ENCODE measurements at places on chromosomes 2 and 18.

GRCh38 chr2:190972846-190973245, 41.1 kb downstream of the STAT1 start:
- H3K4me3 ChIP-seq: no peak overlapping the region
- no peaks in the 10 kb centered on the region for H3K36me3 ChIP-seq
- H3K27me3 ChIP-seq: no peaks in the 10 kb centered on the region

DNA sequence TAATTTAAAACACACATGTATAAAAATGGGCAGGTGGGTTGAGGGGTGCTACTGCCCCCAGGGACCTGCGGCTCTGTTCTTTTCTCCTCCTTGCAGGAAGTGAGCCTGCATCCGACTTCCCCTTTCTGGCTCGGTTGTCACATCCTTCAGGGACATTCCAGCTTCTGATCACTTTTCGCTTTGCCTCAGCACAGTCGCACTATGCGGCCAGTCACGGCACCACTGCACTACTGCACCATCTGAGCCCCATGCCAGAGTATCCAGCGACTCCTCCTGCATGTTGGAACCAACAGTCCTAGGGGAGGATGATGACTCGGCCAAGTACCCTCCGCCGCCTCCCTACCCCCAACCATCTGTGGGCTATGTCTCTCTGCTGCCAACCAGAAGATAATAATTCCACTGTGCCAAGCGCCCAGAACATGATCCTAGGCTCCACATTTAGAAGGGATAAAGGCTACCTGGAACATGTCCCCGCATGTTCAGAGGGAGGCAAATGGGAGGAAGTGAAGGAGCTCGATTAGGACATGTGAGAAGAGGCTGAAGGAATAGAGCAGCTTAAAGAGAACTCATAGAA, 17.6 kb downstream of the CDC42EP3 start:
- no peak overlapping the region for H3K4me3 ChIP-seq
- H3K27ac ChIP-seq: peak overlapping the region; percentile 95
- H3K4me1 ChIP-seq: peaks cover 14% of the 10 kb centered on the region
- H3K36me3 ChIP-seq: no peaks in the 10 kb centered on the region
- no peak for DNase-seq
- H3K27me3 ChIP-seq: no peaks in the 10 kb centered on the region

GRCh38 chr2:1988594-1988993, 244.3 kb upstream of the PXDN start:
- no peaks in the 10 kb centered on the region for H3K27me3 ChIP-seq
- DNase-seq: no peak
- no peaks in the 10 kb centered on the region for H3K4me1 ChIP-seq
- H3K4me3 ChIP-seq: no peak overlapping the region

- no peak overlapping the region for H3K27ac ChIP-seq
- no peak for DNase-seq
These were observed 1.8 kb downstream of the RETREG2 start for GRCh38 chr2:219179601-219180465.

GRCh38 chr18:79742076-79742475, 55.7 kb upstream of the KCNG2 start:
- H3K27me3 ChIP-seq: no peaks in the 10 kb centered on the region
- no peak overlapping the region for H3K27ac ChIP-seq
- DNase-seq: no peak
- H3K4me1 ChIP-seq: no peaks in the 10 kb centered on the region
- H3K36me3 ChIP-seq: no peaks in the 10 kb centered on the region

GRCh38 chr2:202178346-202178958, 59.9 kb downstream of the SUMO1 start:
- H3K27ac ChIP-seq: no peak overlapping the region
- H3K36me3 ChIP-seq: no peaks in the 10 kb centered on the region
- DNase-seq: peak; percentile 43
- H3K4me1 ChIP-seq: no peaks in the 10 kb centered on the region
- H3K27me3 ChIP-seq: no peaks in the 10 kb centered on the region

- H3K36me3 ChIP-seq: no peaks in the 10 kb centered on the region
- H3K4me1 ChIP-seq: no peaks in the 10 kb centered on the region
- DNase-seq: no peak
- no peak overlapping the region for H3K27ac ChIP-seq
- H3K27me3 ChIP-seq: no peaks in the 10 kb centered on the region
- no peak overlapping the region for H3K4me3 ChIP-seq
These were observed 127.8 kb downstream of the TRIB2 start for GRCh38 chr2:12844511-12844910.

Data from uterus (tissue), 4 donors.